Activated CD8-positive, alpha-beta memory T cell treated with anti-CD3 and anti-CD28 coated beads for 4 hours (primary cell): ENCODE measurements at places on chromosomes 12 and 14.

GRCh38 chr12:113049976-113050742 lies 6.4 kb upstream of the DTX1 start:
- no peak for DNase-seq

DNA sequence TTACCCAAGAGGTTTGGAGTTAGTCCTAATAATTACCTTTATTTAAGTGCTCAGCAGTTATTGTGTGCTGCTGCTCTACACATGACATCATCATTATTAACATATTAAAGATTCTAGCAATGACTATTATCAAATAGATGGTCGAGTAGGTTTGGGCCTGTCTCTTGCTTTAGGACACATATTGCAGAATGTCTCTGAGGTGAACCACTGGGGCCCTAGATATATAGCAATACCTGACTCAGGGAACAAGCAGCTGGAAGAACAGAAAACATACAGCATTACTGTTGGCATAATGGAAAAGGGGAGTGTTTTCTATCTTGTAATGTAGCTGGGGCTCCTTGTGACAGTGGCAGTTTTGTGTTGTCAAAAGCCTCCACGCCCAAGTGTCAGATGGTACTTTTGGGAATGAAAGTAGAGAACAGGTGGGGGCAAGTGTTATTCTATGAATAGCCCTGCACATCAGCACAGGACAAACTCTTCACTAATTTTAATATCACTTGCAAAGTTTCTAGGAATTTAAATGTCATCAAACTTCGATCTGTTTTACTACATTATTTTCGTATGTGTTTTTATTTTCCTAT lies 54.6 kb downstream of the C12orf56 start:
- DNase-seq = no peak

DNA sequence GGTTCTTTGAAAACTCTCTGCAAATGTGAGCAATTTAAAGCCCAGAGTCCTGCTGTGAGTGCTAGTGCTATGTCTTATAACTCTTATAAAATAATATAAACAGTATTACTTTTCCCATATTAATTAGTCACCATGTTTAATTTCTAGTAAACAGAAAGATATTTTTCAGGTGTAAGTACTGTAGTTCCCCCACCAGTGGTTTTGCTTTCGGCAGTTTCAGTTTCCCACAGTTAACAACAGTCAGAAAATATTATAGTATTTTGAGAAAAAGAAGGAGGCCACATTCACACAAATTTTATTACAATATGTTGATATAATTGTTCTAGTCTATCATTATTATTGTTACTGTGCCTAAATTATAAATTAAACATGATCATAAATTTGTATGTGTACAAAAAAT lies 800.5 kb downstream of the LRFN5 start:
- DNase-seq = no peak

GRCh38 chr14:89237921-89238529 lies 179.0 kb downstream of the FOXN3 start:
- no peak for DNase-seq

DNA sequence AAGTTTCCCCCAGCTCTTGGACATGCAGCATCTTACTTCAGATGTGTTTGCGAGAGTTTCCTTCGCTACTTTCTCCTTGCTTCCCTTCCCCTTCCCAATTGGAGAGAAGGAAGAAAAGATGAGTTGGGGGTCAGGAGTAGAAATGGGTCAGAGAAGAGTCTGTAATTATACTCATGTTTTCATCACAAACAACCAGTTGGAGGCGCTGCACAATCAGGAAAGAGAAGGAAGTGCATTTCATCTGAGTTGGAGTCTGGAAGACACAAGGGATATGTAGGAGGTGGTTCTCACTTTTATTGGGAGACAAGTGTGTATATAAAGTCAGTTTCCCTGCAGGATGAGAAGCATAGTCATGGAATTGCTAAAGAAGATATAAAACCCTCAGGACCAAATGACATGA lies 31.3 kb upstream of the VSX2 start:
- DNase-seq = no peak

- DNase-seq = no peak
Measured at GRCh38 chr12:41605545-41606305, 417.6 kb downstream of the PDZRN4 start.

- no peak for DNase-seq
Measured at GRCh38 chr12:30546121-30546520, 149.5 kb downstream of the IPO8 start.

DNA sequence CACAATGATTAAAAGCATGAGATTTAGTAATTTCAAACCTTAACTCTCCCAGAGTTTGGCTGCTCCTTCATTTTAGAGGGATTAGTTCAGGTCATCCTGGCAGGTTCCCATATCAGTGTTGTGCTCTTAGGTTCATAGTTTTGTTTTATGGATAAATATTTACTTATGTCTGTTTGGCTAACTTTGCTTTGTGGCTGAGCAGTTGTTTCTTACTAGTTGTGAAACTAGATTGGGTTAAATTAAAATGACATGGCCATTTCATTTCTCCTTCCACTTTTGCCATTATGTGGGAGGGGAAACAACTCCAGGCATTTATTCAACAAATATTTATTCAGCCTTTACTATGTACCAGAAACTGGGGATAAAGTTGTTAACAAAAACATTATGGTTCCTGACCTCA lies 158.8 kb downstream of the TMTC3 start:
- no peak for DNase-seq
